Stimulated activated CD4-positive, alpha-beta T cell treated with anti-CD3 and anti-CD28 coated beads, Interleukin-4, amount 100 ng/mL, for 48 hours (primary cell): ENCODE measurements at places on chromosomes 2 and 18.

- no peak for DNase-seq
Measured at GRCh38 chr2:240996161-240996833, 2.1 kb upstream of the SNED1 start.

DNA sequence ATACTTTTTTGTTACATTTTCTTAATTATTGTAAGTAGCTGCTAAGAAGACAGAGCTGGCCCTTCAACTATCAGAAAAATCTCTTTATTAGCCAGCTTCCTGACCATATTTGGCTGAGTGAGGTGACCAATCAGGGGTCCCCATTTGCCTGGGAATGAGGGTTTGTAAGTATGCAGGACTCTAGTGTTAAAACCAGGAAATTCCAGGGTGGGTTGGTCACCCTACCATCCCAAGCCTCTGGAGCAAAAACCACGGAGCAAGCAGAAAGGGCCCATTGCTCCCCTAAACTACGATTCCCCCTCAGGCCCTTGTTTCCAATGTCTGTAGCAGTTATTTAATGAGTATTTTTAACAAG is 165.6 kb upstream of the NCKAP5 start:
- no peak for DNase-seq

- no peak for DNase-seq
Measured at GRCh38 chr2:55887901-55888624, 35.5 kb downstream of the EFEMP1 start.

- no peak for DNase-seq
Measured at GRCh38 chr18:3584897-3585460, 135.0 kb downstream of the TGIF1 start.

DNA sequence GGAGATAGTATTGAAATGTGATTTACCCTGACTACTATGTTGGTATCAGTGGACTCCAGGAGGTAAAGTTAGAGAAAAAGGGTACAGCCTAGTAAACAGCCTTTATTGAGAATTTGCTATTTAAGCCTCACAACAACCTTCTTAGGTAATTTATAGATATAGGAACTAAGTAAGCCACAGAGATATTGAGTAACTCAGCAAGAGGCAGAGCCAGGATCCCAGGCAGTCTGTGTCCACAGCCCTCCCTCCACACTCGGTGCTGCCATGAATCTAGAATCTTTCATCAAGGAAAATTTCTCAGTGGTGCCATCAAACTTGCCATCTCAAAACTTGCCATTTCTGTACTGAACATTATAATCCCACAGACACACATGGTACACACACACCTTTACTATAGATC is 170.9 kb downstream of the CAPN13 start:
- DNase-seq: no peak

DNA sequence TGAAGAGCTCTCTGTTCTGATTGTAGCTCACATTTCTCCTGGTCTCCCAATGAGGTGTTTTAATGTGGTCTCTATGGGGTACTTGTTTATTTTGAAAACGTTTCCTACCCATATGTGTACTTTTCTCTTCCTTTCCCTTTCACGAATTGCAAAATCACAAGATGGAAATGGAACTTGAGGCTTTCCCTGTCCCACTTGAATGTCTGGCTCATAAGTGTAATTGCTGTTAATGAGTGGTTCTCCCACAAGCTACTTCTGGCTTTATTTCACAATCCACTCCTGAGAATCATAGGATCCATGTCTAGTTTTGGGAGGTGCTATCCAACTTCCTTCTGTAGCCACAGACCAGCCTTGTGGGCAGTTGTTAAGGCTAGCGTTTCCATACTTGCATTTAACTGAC is 81.1 kb upstream of the CAVIN2 start:
- no peak for DNase-seq

- no peak for DNase-seq
Measured at GRCh38 chr2:12897181-12897580, 180.4 kb downstream of the TRIB2 start.

DNA sequence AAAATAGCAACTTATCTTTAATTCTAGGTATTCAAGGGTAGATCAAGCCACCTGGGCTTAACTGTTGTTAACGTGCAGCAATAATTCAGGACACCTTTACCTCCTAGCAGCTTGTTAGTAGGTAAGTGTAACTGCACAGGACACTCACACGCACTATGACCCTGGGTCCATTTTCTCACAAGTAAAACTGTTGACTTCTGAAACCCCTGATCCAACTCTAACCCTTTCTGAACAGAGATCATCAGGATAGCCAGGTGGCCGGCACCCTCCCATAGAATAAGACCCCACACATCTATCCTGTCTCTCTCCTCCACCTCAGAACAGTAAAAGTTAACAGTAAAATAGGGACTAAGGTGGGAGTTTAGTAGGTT is 610 bp downstream of the SPC25 start:
- DNase-seq: no peak

GRCh38 chr2:9230881-9231280 is 24.3 kb downstream of the ASAP2 start:
- no peak for DNase-seq

GRCh38 chr2:204545861-204546735 is 823 bp downstream of the PARD3B start:
- no peak for DNase-seq

GRCh38 chr2:107305966-107306365 is 420.0 kb upstream of the ST6GAL2 start:
- DNase-seq: no peak

DNA sequence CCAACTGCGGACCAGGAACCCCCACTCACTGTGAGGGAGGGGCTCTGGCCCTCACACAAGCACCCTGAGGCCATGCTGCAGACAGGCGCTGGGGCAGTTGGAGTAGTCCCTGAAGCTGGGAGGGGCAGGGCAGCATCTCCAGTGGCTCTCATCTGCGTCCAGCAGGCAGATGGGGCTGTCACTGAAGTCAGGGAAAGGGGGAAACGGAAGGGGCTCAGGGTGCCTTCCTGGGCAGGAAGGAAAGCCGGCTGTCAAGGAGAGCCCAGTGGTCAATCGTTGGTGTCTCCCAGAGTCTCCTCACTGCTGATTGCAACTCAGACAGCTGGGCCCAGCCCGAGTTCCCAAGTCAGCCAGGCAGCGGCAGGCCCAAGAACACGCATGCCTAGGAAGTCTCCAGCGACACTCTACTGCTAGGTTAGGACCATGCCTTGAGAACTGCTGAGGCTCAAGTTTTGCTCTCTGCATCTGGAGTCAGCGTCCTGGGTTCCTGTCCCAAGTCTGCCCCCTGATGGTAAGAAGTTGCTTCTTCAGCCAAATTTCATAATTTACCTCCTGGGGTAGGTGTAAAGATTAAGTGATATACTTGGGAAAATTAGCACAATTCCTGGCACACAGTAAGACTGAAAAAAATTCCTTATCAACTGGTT is 27.4 kb upstream of the NMUR1 start:
- no peak for DNase-seq

DNA sequence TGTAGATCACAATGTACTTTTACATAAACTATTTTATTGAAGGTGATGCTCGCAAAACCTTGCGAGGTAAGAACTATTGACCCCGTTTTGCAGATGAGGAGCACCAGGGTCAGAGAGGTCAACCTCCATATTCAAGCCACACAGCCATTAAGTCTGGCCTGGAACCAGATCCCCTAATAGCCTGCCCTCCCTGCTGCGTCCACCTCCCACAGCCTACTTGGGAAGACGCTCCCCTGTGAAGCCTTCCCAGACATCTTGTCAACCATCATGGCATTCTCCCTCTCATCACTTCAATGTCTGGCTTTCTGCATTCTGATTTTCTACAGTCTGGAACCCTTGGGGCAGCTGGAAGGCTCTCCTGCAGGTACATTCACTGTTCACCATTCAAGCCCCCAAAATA is 101.0 kb downstream of the TTC32 start:
- no peak for DNase-seq

- DNase-seq: no peak
Measured at GRCh38 chr18:32308493-32309120, 118.8 kb downstream of the MEP1B start.

- DNase-seq: peak; percentile 60
Measured at GRCh38 chr2:118185210-118186109, 97.2 kb downstream of the INSIG2 start.

DNA sequence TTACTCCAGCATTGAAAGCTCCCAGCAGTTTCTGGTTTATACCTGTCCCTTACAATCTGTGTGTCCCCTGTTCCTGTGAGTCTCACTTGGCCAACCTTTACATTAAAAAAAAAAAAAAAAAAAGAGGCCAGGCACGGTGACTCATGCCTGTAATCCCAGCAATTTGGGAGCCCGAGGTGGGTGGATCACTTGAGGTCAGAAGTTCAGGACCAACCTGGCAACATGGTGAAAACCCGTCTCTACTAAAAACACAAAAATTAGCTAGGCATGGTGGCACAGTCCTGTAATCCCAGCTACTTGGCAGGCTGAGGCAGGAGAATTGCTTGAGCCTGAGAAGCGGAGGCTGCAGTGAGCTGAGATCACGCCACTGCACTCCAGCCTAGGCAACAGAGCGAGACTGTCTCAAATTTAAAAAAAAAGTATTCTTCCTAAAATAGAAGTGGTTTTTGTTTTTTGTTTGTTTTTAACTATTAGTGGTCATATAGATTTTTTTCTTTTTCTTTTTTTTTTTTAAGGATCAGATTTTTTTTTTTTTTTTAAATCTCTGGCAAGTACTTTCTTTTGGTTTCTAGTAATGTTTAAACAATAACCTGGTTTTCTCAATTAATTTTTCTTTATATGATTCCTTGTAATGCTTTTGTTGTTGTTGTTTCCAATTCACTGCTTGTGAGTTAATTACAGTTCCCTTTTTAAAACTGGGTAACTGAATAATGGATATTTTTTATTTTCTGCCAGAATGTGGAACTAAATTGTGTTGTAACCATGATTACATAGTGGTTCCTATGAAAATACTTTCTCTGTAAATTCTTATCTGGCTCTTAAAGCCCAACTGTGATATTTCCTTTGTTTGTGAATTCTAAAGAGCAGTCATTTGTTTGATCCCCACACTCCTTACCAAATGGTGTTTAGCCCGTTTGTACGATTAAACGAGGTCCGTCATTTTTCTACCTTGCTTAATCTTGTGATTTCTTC is 116.8 kb downstream of the CTAGE1 start:
- DNase-seq: no peak

DNA sequence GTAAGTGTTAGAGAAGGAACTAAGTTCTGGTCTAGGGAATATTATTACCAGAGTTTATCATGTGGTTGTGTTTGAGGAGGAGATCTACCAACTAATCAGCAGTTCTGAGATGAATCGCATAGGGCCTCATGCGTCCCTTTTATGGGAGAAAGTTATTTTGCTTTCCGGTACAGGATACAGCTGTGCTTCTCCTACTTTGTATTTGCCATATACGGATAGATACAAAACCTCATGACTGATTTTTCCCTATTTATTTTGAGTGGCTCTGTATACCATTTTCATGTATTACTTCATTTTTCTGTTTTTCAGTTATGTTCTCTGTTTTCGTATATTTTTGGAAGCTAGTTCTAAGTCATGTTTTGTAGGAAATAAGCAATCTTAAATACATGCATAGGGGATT is 66.8 kb downstream of the ACSL3 start:
- DNase-seq: no peak
